ENCODE measurements at places on chromosomes 4 and X.

DNA sequence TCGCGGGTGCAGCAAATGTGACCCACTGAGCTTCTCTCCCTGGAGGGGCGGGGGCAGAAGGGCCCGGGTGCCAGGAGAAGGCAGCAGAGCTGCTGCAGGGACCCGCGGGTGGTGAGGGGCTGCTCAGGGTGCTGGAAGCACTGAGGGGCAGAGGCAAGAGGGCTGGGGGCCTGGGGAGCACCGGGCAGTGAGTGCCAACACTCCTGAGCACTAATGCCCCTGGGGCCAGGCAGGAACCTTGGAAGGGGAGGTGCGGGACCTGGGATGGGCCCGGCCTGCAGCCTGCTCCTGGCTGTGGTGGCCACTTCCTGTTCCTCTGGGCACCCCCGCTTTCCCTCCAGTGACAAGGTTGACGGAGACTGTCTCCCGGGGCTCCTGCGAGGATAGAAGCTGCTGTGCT, 66.5 kb upstream of the ADRA2C start:
- no peak for DNase-seq

DNA sequence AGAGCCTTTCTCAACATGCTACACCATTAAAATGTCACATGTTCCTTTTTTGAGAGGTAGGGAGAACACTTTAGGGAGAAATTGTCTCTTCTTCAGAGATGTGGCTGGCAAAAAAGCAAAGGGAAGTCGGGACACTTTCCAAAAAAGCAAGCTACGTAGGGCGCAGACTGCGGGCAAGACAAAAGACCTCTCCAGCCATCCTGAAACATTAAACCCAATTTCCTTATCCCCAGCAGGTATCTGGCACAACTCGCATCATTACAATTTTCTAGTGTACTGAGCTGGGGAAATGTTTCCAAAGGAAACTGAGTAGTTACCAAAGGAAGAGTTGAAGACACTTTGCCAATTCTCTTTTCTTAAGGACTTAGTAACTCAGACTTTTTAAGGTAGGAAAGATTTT, 116.0 kb downstream of the PACRGL start:
- DNase-seq = no peak

GRCh38 chr4:64756016-64756415, 346.8 kb upstream of the TECRL start:
- no peak for DNase-seq

DNA sequence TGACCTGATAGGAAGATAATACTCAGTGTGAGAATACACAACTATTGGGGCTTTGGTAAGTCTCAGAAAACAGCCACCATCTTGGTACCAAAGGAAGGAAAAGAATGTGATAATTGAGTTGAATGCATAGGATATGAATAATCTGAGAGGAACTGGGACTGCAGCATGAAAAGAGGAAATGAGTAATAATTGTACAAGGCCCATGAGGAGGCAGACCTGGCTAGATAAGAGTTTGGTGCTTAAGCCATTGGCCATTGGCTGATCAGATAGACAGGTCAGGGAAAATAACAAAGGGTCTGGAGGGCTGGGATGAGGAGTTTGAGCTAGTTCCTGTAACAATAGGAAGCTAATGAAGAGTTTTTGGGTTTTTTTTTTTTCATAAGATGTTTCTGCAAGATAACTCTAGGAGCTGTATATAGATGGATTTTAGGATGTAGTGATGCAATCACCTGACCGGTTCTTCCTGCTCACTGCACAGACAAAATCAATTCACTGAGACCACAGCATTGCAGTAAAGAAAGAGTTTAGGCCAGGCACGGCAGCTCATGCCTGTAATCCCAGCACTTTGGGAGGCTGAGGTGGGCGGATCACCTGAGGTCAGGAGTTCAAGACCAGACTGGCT, 5.3 kb upstream of the TRMT2B start:
- DNase-seq = no peak
